Amygdala (tissue), 56 donors: ENCODE measurements at places on chromosomes 11 and 22.
A peak's percentile ranks its signal among the peaks of the same experiment; 100 is the strongest.

DNA sequence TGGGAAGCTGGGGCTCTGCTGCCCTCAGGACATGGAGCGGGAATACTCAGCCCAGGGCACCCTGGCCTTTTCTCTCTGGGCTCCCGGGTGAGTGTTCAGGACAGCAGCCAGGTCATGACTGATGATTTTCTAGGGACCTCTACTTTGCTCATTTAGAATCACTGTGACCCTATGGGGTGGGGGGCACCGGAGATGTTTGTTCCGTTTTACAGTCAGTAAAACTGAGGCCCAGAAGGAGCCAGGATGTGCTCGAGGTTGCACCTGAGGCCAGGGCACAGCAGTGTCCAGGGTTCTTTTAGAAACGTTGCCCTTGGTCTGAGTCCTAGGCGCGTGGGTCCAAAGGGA is 48.1 kb downstream of the SMIM38 start:
- no peak for DNase-seq

- no peak for DNase-seq
Measured at GRCh38 chr22:35043252-35043933, 22.6 kb upstream of the ISX start.

DNA sequence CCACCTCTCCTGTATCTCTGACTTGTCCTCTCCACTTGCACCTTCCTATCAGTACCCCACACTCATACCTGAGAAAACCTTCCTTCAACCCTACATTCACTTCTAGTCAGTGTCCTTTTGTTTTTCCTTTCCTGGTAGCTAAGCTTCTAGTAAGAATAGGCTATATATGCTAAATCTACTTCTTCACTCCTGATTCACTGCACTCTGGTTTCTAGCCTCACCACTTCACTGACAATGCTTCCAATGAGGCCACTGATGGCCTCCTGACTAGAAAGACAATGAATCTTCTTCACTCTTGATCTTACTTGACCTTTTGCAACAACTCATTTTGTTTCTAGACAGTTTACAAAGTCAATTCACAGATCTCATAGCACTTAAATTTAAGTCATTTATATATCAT is 52.0 kb downstream of the RELT start:
- DNase-seq: no peak

- no peak for DNase-seq
Measured at GRCh38 chr11:128735935-128736605, 42.2 kb downstream of the FLI1 start.

- DNase-seq: no peak
Measured at GRCh38 chr22:33325232-33326004, 267.2 kb upstream of the SYN3 start.

DNA sequence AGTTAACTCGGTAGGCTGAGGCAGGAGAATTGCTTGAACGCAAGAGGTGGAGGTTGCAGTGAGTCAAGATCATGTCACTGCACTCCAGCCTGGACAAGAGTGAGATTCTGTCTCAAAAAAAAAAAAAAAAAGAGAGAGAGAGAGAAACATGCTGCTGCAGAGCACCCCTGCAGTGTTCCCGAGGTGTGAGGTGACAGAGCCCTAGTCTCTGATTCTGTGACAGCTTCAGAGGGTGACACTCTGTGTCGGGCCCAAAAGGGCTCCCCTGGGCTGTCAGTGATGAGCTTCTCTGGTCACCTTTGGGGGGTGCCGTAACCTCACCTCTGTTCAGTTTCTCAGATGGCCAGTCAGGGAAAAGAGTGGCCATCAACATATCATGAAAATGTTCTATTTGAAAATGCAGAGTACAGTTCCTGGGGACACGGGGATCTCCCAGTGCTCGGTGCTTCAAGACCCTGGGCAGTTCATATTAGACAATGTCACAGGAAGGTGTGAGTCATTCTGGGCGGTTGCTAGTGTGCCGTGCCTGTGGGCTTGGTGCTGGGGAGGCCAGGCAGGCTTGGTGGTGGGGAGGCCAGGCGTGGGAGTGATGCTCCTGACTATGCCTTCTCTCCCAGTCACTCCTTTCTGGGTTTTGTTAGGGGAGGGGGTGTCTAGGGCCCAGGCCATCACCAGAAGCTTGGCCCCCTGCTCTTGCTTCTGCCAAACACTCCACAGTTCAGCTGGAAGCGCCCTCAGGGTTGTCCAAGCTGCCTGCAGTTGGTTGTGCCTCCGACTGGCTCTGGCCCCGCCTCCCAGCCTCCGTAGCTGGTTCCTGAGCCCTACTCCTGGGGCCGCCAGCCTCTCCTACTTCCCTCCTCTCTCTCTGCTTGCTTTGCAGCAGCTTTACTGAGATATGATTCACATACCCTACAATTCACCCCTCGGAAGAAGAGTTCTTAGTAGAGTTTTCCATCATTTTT is 52.5 kb upstream of the CLDN5 start:
- no peak for DNase-seq

DNA sequence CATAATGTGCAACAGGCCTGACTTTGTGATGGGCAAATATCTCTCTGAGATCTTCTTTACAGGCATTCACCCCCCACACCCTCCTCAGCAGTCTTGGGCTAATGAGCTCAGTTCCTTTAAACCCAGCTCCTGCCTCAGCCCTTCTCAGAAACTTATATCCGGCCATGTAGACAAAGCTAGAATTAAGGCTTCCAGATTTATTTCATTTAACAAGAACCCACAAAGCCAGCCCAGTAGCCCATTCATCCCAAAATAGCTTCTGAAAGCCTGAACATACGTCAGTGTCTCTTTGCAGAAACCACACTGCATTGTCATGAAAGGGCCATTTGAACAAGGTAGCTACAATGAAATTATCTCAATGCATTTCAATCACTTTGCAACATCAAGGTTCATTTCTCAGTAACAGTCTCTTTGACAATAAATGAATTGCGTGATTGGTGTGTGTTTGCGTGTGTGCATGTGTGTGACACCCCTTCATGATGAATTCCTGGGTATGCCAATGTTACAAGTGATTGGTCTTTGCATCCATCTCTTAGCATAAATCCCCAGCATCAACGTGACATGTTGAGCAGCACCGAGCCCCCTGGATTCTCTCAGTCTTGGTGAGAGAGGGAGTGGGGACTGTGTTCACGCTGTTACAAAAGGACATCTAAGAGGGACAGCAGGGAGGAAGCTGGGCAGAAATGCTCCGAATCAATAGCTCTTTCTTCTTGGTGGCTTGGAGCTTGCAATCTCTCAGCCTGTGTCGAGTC is 299.6 kb downstream of the KIRREL3 start:
- no peak for DNase-seq

DNA sequence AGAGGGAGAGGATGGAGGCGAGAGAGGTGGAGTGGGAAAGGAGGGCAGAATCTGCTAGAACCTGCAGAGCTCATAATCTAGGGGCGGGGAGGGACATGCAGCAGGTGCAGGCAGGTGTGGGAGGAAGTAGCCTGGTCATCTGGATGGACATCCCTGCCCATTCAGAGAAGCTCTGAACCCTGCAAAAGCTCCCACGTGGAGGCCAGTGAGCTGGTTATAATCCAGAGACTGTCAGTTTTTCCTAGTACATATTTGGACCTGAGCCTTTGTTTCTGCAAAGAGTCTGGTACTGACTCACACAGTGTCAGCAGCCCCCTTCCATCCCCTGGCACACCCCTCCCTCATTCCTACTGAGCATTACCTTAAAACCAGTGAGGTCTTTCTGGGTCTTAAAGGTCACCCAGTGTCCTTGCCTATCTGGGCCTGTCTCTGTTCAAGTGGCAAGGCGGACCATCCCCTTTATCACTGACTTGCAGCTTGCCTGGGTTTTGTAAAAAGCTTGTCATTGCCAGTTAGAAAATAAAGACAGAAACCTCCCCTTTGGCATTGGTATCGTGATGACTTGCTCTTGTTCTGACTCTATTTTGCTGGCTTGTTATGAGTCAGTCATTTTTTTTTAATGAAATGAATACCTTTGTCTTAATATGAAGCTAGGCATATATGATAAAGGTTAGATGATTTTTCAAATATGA is 26.1 kb downstream of the PTPRJ start:
- DNase-seq: no peak

DNA sequence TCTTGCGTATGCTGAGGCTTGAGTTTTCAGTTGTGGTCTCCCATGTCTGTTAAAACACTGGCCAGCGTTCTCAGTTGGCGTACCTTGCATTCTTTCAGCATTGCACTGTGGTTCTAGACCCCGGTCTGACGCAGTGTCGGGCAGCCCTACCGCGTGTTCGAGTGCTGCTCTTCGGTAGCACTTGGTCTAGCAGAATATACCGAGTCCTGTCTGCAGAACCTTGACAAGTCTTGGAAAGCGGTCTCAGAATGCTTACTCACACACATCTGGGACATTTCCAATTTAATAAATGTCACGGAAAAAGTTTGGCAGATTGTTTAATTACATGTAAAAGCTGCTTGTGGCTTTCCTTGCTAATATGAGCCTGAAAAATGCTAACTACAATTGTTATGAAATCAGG is 32.6 kb downstream of the PPFIA1 start:
- no peak for DNase-seq

GRCh38 chr11:70252844-70253243 is 17.6 kb upstream of the PPFIA1 start:
- DNase-seq: no peak

DNA sequence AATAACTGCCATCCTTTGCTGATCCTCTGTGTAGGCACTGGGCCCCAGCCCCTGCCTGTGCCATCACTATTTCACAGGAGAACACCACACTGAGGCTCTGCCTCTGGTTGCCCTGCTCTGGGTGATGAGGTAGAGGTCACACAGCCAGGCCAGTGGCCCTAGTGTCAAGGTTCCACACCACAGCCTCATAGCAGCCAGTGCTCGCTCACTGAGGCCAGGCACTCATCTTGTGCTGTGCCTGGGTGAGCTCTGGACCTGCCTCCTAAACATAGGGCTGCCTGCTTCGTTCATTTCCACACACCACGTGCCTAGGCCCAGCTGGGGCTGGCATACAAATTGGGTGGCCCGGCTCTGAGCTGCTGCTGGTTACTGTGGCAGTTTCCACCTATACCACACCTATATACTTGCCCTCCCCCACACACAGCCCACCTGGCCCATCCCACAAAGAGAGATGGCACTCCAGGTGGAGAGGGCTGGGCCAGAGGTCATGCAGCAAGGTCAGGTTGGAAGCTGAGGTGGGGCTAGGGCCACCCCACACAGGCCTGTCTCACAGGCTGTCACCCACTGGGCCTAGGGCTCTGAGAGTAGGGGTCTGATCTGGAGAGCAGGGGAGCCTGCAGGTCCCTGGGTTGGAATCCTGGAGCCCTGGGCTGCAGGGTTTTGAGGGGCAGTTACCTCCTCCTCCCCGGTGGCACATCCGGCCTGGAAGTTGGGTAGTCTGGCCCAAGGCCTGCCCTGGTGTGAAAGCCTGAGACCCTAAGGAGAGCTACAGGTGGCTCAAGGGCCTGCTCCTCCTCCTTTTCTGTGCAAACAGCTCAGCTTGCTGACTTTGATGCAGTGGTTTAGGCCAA is 11.2 kb downstream of the KCNQ1OT1 start:
- DNase-seq: no peak

GRCh38 chr22:36926721-36927435 is 13.4 kb downstream of the CSF2RB start:
- no peak for DNase-seq

DNA sequence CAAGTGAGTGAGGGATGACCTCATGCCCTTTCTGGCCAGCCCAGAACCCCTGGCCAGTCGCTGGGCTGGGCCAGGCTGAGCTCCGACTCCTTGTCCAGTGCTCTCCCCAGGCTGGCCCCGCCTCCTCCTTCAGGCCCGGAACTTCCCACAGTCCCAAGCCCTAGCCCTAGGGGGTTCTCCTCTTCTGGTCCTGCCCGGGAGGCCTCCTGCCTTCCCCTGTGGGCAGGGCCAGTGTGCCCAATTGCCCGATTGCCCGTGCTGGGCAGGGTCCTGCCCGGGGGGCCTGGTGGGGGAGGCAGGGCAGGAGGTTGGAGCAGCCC is 4.2 kb downstream of the TCIRG1 start:
- DNase-seq: no peak

- DNase-seq: no peak
Measured at GRCh38 chr11:62402960-62403730, 15.7 kb upstream of the SCGB1A1 start.

GRCh38 chr11:5508605-5509004 is 1.2 kb downstream of the UBQLN3 start:
- no peak for DNase-seq

DNA sequence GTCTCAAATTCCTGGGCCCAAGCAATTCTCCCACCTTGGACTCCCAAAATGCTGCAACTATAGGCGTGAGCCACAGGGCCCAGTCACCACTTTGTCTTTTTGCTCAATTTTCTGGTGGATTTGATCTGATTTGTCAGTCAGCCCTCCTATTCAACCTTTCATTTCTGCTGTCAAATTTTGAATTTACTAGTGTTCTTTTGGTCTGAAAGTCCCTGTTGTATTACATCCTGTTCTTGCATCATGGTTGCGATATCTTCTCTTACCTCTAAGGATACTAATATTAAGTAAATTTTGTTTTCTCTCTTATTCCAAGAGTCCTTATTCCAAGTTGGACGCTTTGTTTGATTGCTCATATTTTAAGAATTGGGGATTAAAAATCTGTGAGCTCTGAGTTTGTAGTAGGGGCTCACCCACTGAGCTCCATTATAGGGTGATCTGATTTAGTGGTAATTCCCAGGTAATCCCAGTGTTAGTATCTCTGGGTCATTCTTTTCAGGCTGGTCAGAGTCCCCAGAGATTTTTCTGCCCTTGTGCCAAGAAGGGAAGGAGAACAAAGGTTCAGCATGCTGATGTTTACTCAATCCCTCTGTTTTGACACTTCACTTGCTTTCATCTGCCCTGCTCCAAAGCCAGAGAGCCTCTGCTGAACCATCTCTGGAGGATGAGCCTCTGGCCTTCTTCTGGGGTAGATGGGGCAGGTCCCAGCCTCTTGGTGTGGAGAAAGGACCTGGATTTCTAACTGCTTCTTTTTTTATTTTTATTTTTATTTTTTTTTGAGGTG is 10.0 kb downstream of the UPB1 start:
- DNase-seq: no peak

DNA sequence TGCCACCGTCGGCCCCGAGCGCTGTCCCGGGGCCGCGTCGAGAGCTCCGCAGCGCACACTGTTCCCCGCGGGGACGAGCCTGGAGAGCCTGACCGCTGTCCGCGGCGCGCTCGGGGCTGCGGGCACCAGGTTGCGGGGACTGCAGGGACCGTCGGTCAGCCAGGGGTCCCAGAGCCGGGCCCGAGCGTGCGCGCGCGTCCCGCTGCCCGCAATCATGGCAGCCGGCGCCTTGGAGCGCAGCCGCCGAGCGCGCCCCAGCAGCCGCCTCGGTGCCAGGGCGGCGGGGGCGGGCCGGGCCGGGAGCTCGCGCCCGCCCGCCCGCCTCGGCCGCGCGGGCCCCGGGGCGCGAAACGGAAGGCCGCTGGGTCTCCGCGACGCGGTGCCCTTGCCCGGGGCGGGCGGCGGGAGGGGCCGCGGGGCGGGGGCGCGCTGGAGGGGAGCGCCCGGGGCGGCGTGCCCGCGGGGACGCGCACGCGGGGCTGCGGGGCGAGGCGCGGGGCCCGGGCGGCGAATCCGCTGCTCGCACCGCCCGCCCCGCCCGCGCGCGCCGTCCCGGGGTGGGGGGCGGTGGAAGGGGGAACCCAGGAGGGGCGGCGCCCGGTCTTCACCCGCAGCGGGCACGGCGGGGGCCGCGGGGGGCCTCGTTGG is 79.4 kb upstream of the PPARA start:
- peak; percentile 75 for DNase-seq

- no peak for DNase-seq
Measured at GRCh38 chr11:94518300-94518699, 6.0 kb downstream of the C11orf97 start.

GRCh38 chr11:3353066-3353465 is 25.9 kb downstream of the ZNF195 start:
- no peak for DNase-seq

GRCh38 chr11:100695911-100696310 is 8.8 kb downstream of the ARHGAP42 start:
- no peak for DNase-seq
